ENCODE measurements at places on chromosomes 4 and X.

- DNase-seq, result no peak
Observed at GRCh38 chr4:3483471-3483921, 20.4 kb downstream of the DOK7 start.

DNA sequence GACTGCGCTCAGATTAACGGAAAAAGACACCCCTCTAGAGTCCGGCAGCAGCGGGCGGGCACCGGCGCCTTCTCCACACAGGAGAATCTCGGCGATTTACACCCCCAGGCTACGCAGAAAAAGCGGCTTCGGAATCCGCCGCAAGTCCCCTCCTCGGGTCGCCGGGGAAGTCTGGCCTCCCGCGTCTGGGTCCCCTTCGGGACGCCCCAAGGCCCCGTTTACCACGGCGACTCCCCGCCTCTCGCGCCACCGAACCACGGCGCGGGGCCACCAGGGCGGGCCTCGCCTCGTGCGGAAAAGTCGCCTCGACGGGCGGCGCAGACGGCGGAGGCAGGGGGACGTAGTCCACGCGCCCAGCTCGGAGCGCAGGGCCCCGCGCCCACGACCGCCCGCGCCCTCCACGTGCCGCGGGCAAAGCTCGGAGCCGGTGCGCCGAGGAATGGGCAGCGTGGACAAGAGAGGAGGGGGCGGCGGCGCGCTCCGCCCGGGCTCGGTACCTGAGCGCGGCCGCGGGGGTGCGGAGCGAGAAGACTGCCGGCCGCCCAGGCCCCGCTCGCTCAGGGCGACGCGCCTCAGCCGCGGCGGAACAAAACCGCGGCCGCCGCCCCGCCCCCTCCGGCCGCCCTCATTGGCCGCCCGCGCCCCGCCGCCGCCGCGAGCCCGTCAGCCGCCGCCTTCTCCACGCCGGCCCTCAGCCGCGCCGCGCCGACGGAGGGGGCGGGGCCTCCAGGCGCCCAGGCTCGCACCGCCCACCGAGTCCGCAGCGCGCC is at the start of gene FAM53A:
FAM53A (minus strand) TSS at position 578 of the 770 bp plus-strand sequence. CDS start 15,572 bp downstream, outside the sequence.
- peak; percentile 66 for DNase-seq

DNA sequence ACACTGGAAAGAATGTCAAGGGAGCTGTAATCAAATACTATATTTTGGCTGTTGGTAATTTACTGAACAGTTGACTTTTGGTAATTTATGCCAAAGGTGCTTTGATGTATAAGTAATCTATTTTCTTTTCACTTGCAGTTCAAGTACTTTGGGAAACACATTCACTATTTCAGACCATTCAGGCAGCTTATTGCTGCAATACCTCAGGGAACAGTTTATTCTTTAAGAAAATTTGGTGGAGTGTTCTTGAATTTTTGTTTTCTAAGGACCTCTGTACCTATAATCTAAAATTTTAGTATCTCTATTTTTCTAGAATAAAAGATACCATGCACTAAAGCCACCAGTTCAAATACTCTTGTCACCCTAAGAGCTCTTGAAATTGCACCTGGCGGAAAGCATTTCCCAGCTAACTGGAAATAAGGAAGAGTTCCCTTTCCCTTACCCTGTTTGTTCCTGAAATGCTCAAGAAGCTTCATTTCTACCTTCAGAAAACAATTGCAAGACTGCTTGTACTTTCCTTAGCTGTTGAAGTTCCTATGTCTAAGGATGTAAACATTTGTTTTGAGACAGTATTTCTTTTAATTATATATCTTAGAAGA is 633.5 kb upstream of the FAT1 start:
- DNase-seq, result no peak

DNA sequence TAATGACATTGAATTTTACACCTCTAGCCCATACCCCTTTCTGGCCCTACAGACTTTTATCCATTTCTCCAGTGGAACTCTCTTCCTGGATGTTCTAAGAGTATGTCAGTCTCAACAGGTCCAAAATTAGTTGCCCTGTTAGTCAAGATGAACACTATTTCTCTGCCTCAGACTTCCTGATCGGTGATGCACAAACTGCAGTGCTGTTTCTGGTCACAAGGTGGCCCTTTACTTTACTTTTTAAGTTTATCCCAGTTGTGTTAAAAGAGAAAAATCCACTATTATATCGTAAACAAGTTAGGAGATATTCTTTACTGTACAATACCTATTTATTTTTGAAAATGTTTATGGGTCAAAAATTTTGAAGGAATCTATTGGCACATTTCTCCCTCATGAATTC is 13.1 kb downstream of the TCEAL7 start:
- DNase-seq, result no peak

GRCh38 chrX:139267851-139268250 is 262.7 kb upstream of the F9 start:
- no peak for DNase-seq

- no peak for DNase-seq
Observed at GRCh38 chrX:143121477-143121876, 95.7 kb downstream of the SPANXN4 start.

DNA sequence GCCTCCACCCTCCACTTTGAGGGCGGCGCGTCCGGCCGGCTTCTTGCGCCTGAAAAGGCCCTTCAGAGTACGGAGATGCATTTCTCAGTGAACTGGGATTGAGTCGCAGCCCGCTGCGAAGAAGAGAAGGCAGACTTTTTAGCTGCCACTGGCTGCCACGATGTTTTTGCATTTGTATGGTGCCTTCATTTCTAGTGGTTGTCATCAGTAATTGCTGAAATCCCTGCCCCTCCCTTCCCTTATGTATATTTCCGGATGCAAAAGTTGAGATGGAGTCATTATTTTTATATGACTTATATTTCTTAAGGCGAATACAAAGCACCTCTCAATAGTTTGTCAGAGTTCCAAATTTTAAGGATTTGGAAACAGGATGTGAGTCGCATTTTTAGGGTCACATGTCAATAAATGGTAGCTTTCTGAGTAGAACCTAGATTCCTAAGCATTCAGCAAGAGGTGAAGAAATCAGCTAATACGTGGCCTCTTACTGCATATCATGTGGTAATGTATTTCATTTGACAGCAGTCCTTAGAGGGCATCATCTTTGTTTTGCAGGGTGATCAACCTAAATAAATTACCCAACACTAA is 658 bp downstream of the ATP6AP2 start:
- DNase-seq, result no peak

DNA sequence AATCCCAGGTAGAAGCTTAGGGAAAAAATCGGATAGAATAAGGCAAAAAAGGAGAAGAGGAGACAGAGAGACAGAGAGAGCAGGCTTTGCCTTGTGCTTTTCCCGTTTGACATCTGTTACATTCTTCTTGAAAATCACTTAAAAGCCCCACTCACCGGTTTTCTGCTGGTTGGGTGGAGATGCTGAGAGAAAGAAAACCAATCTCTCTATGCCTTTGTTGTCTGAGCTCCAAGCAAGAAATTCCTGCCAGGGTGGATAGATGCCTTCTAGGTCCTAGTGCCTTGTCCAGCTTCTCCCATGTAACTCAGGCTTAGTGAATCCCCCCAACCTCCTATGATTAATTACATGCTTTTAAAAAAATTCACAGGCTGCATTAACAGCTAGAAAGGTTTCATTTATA is at the start of gene DCX:
DCX (minus strand) TSS at position 210 of the 400 bp plus-strand sequence. CDS start 1,794 bp downstream, outside the sequence.
- DNase-seq, result peak; percentile 9

GRCh38 chrX:39661116-39661907 is 436.4 kb downstream of the BCOR start:
- no peak for DNase-seq

DNA sequence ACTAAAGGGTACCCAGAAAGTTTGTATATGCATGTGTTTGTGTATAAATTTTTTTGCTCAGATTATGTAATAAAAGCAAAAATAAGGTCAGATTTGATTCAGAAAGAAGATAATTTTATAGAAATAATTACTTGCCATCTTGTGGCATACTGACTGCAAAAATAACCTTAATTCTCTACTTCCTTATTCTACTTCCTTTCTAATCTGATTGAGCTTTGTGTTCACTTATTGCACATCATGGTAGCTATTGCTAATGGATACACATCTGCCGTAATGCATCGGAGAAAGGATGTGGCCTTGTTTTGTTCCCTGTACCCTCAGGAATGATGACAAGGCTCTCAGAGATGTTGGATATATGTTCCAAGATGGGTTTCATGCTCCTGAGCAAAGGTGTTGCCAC is 10.5 kb upstream of the GNPDA2 start:
- no peak for DNase-seq

DNA sequence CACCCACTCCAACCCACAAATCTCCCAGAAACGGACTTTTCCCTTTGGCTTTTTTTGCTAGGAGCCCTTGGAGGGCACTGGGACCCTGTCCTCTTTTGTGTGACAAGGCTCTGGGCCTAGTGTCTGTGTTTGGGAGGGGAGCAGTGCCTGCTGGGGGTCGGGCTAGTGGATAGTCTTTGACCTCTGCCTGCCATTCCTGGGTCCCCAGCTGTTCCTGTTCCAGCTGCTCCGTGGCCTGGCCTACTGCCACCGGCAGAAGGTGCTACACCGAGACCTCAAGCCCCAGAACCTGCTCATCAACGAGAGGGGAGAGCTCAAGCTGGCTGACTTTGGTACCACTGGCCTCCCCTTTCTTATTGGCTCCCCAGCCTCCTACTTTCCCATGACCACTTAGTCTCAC is 6.7 kb upstream of the USP11 start:
- no peak for DNase-seq

GRCh38 chrX:34656842-34657725 is at the start of gene TMEM47:
TMEM47 (minus strand) TSS chrX:34657285; CDS start chrX:34657029, 256 bp downstream.
- DNase-seq, result peak; percentile 74

- no peak for DNase-seq
Observed at GRCh38 chr4:144734522-144734921, 88.6 kb downstream of the HHIP start.

- no peak for DNase-seq
Observed at GRCh38 chr4:78645853-78646757, 94.5 kb downstream of the ANXA3 start.

DNA sequence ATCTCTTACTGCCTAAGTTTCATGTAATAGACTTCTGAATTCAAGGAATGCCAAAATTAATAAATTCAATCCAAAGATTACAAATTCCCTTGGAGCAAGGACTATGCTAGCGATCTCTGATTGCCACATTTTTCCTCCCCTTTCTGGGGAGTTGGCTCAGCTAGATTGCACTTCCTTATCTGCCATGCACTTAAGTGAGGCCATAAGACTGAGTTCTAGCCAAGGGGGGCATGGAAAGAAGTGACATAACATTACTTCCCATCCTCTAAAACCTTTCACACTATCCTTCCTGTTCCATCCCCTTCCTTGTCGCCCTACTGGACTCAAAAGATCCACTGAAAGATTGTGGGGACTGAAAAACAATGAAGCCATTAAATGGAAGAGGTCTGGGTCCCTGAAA is 53.8 kb upstream of the TXK start:
- no peak for DNase-seq

DNA sequence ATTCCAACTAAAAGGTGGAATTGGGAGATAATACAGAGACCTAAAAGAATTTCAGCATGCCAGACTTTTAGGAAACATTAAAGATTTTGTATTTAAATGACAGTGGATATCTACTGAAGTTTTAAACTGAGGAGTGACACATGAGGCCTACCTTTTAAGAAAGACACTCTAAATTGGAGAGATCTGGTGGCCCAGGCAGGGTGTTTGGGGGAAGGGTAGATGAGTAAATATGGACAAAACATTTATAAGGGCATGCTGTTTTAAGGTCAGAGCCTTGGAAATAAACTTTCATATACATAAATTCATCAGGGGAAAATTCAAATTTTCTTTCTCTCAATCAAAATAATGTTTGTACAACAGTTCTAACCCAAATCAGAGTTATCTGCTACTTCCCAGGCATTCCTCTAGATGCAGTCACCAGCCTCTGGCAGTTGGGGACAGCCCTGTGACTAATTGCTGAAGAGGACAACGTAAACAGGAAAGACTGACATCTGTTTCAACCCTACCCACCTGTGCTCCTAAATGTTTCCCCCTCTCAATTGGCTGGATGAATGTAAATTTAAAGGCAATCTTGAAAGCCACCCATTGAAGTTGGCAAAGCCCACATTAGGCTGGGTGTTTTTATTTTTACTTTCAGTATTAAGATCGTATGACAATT is 1646.9 kb upstream of the ADGRL3 start:
- DNase-seq, result no peak

GRCh38 chr4:184548648-184549341 is 74.4 kb upstream of the IRF2 start:
- no peak for DNase-seq

GRCh38 chr4:162170509-162170908 is 6.7 kb upstream of the FSTL5 start:
- no peak for DNase-seq

GRCh38 chr4:142975618-142976017 is 129.5 kb upstream of the INPP4B start:
- DNase-seq, result no peak

DNA sequence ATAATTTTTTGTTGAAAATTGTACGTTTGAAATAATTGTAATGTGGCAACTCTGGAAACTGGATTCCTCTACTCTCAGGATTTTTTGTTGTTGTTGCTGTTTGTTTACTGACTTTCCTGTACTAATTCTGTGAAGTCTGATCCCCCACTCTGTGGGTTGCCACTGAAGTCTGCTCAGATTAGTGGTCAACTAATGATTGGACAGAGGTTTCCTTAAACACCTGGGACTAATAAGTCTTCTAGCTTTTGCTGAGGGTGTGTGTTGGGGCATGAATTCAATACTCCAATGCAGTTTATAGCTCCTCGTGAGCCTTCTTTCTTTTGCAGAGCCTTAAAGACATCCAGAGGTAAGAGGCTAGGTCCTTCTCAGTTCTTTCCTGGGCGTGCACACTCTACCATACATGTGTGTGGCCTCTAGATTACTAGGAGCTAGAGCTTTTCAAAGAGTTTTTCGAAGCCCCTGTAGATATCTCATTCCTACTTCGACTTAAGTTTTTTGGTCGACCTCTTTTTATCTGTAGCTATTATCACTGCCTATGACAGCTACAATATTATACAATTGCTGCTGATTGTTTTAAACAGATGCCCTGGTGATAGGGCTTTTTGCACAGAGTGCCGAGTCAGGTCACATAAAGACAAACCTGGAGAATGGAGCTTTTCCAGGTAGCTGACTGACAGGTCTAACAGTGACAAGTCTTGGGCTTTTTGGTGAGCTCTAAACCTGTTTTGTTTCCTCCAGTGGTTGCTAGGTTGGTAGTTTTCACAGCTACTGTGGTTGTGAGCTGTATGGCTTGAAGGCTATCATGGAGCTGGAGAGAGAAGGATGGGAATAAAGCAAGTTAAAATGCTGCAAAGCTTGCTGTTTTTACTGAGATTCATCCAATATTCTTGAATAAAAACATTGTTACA is 34.0 kb downstream of the BMP2K start:
- no peak for DNase-seq

DNA sequence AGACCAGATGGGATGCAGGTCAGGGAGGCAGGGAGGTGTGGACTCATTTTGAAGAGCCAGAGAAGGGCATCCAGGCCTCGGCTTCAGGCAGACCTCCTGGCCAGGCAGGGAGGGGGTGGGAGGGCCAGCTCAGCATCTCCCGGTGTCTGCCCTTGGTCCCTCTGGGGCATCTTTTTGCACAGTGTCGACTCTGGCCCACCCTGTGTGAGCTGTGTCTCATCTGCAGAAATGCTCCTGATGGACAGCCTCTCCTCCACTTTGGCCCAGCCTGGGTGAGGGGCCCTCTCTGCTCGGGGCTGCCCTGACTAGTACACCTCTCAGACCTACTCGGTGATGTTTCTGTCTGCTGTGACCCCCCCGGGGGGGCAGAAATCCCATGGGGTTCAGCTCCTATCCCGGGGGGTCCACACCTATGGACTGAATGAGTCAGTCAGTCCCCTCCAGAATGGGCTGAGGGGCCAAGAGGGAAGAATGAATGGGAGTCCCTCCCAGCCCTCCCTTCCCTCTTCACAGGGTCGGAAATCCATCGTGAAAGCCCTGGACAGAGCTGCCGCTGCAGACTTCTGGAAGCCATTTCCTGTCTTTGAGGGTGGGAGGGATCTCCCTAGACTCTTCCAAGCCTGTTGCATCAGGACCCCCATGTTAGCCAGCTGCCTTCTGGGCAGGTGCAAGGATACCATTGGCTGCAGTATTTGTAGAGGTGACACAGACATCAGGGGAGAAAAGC is 196.7 kb upstream of the PSAPL1 start:
- DNase-seq, result no peak
